ENCODE measurements at places on chromosomes 7 and 10.

GRCh38 chr10:36469585-36469984 is 655.8 kb upstream of the ANKRD30A start:
- no peak for DNase-seq
- H3K4me3 ChIP-seq = no peak overlapping the region
- H3K4me1 ChIP-seq = no peaks in the 10 kb centered on the region
- no peak overlapping the region for H3K27ac ChIP-seq
- H3K36me3 ChIP-seq = no peaks in the 10 kb centered on the region
- no peaks in the 10 kb centered on the region for H3K27me3 ChIP-seq

- H3K36me3 ChIP-seq = peaks cover 6% of the 10 kb centered on the region
- H3K27ac ChIP-seq = no peak overlapping the region
- no peak for DNase-seq
These were observed 9.2 kb downstream of the PCBD1 start for GRCh38 chr10:70879207-70879606.

- no peak overlapping the region for H3K27ac ChIP-seq
- no peak for DNase-seq
- no peaks in the 10 kb centered on the region for H3K36me3 ChIP-seq
- H3K4me1 ChIP-seq = no peaks in the 10 kb centered on the region
These were observed 283.3 kb downstream of the PHTF2 start for GRCh38 chr7:78081888-78082287.

- no peaks in the 10 kb centered on the region for H3K36me3 ChIP-seq
- no peaks in the 10 kb centered on the region for H3K4me1 ChIP-seq
- peaks cover 3% of the 10 kb centered on the region for H3K27me3 ChIP-seq
- no peak overlapping the region for H3K27ac ChIP-seq
- no peak overlapping the region for H3K4me3 ChIP-seq
- DNase-seq = no peak
These were observed 29.3 kb upstream of the YAE1 start for GRCh38 chr7:39536951-39537350.

DNA sequence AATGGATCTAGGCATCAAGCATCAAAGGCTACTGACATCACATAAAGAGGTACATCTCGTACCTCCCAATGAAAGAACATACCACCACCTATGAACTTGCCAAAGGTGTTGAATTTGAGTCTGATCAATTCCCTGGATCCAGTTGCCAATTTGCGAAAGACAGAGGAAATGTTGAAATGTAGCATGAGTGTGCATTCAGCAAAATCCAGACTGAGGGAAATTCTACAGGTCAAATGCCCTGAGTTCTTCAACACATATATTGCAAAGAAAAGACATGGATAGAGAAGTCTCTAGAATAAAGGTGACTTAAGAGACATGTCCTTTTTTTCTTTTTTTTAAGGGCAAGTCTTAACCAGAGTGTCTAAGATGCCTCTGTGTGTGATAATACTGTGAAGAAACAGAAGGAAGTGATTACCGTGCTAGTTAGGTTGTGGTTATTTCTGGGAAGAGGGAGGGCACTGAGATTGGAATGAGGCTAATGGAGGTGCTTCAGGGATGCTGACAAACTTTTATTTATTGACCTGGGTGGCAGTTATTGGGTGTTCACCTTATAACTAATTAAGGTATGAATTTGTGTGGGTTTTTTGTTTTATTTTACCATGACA is 128.7 kb downstream of the SAMD9 start:
- H3K27me3 ChIP-seq = peaks cover 7% of the 10 kb centered on the region
- H3K36me3 ChIP-seq = no peaks in the 10 kb centered on the region
- H3K4me3 ChIP-seq = no peak overlapping the region

- no peak overlapping the region for H3K4me3 ChIP-seq
- H3K36me3 ChIP-seq = no peaks in the 10 kb centered on the region
- no peaks in the 10 kb centered on the region for H3K4me1 ChIP-seq
- H3K27ac ChIP-seq = no peak overlapping the region
These were observed 62.8 kb upstream of the GPR158 start for GRCh38 chr10:25112016-25112415.

- no peak for DNase-seq
- H3K27ac ChIP-seq = no peak overlapping the region
- no peaks in the 10 kb centered on the region for H3K4me1 ChIP-seq
- no peaks in the 10 kb centered on the region for H3K27me3 ChIP-seq
These were observed 230.0 kb upstream of the GRB10 start for GRCh38 chr7:51012569-51013217.

GRCh38 chr10:102460836-102461186 is 9.5 kb upstream of the C10orf95 start:
- H3K27ac ChIP-seq = peak overlapping the region; percentile 16
- H3K4me1 ChIP-seq = peaks cover 32% of the 10 kb centered on the region
- H3K36me3 ChIP-seq = peaks cover 10% of the 10 kb centered on the region
- peak overlapping the region; percentile 80 for H3K4me3 ChIP-seq
- peaks cover 17% of the 10 kb centered on the region for H3K27me3 ChIP-seq

- H3K36me3 ChIP-seq = no peaks in the 10 kb centered on the region
- no peaks in the 10 kb centered on the region for H3K4me1 ChIP-seq
- H3K27ac ChIP-seq = no peak overlapping the region
- no peaks in the 10 kb centered on the region for H3K27me3 ChIP-seq
- H3K4me3 ChIP-seq = no peak overlapping the region
These were observed 353.4 kb downstream of the TNS3 start for GRCh38 chr7:47228386-47229014.

DNA sequence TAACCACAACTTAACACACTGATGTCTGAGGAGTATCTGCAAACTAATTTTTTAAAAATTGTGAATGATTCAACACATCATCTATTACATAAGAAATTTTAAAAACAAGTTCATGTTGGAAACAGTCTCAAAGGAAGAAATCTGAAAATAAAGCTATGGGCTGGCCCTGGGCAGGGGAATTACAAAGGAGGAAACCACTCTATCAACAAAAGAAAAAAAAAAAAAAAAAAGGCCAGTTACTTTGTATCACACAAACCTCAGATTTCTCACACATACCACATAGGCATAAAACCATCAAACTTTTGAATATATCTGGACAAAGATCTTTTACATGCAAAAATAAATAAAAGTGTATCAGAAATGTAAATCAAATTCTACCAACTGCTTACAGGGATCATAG is 20.8 kb downstream of the TIAL1 start:
- peak overlapping the region; percentile 66 for H3K27ac ChIP-seq
- no peak overlapping the region for H3K4me3 ChIP-seq
- H3K4me1 ChIP-seq = peaks cover 25% of the 10 kb centered on the region
- no peak for DNase-seq
- H3K27me3 ChIP-seq = no peaks in the 10 kb centered on the region

GRCh38 chr10:43808136-43808535 is 159.5 kb upstream of the ZNF32 start:
- peaks cover 57% of the 10 kb centered on the region for H3K4me1 ChIP-seq
- H3K27me3 ChIP-seq = peaks cover 5% of the 10 kb centered on the region
- H3K27ac ChIP-seq = peak overlapping the region; percentile 24
- no peak overlapping the region for H3K4me3 ChIP-seq
- no peaks in the 10 kb centered on the region for H3K36me3 ChIP-seq

DNA sequence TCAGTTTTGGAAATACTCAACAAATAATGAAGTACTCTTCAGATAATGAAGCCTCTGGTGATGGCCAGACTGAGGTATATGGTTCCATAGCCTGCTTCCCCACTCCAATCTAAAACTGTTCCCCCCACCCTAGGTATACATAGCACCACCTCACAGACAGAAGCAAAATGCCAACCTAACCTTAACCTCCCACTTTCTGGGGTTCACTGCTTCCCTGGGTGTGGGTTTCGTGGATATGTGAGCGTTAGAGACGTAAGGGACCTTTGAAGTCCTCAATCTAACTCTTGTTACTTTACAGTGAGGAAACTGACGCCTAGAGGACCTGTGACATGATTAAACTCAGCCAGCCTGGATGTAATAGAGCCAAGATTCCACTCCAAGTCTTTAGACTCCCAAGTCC is 1.4 kb downstream of the RHBDD2 start:
- peaks cover 24% of the 10 kb centered on the region for H3K4me1 ChIP-seq
- H3K36me3 ChIP-seq = peaks cover 25% of the 10 kb centered on the region
- peak overlapping the region; percentile 87 for H3K4me3 ChIP-seq

DNA sequence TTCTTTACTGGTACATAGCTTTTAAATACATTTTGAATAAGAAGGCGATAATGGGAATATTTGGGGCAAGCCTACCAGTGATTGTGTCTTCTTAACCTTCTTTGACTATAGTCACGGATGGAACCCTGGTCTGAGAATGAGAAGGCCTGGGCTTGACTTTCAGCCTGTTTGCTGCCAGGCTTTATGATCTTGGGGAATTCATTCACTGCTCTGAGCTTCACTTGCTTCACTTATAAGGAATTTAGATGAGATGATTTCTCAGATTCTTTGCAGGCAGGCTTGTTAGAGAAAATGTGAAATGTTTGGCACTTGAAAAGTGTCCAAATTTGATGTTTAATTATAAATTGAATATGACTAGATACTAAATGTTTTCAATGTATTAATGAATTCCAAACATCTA is 42.5 kb downstream of the NUP205 start:
- DNase-seq = no peak
- peaks cover 40% of the 10 kb centered on the region for H3K36me3 ChIP-seq
- H3K4me3 ChIP-seq = no peak overlapping the region

- H3K4me3 ChIP-seq = no peak overlapping the region
- no peak for DNase-seq
- peaks cover 2% of the 10 kb centered on the region for H3K4me1 ChIP-seq
- H3K27ac ChIP-seq = no peak overlapping the region
These were observed 41.5 kb upstream of the PLEKHA1 start for GRCh38 chr10:122333037-122333436.

DNA sequence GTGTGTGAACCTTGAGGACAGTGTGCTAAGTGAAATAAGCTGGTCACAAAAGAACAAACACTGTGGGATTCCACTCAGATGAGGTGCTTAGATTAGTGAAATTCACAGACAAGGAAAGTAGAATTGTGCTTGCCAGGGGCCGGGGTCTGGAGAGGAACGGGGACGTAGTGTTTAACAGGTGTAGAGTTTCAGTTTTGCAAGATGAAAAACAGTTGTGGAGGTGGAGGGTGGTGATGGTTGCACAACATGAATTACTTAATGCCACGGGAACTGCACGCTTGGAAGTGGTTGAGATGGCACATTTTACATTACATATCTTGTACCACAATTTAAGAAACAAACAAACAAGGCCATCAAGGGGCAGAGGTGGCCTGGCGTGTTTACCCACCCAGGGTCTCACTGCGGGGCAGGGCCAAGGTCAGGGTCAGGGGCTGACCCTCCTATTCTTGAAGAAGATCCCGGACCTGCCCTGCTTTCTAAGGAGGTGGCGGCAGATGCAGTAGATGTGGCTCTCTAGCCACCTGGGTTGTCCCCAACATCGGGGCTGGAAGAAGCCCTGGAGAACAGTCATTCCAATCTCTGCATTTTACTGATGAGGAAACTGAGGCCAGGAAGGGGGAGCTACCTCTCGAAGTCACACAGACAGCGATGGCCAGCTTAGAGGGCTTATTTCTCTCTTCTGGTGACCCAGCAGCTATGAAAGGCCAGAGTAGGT is 91.5 kb upstream of the LRRC4 start:
- no peak for DNase-seq
- no peak overlapping the region for H3K4me3 ChIP-seq
- no peaks in the 10 kb centered on the region for H3K36me3 ChIP-seq
- peaks cover 25% of the 10 kb centered on the region for H3K27me3 ChIP-seq
- H3K4me1 ChIP-seq = peaks cover 5% of the 10 kb centered on the region
- no peak overlapping the region for H3K27ac ChIP-seq

DNA sequence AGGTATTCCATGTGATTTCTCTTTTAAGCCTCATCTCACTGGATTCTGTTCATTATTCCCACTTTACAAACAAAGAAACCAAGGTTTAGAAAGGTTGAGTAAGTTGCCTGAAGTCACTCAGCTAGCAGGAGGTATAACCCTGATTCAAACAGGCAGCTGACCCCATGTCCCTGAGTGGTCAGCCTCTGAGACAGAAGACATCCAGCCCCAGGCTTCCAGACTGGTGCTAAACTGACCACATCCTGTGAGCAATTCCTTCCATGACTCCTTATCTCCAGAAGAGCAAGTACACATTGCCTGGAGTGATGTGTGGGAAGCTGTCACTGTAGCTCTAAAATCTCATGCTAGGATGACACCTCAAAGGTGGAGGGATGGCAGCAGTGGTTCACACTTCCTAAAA is 3.7 kb downstream of the PLPP4 start:
- peaks cover 2% of the 10 kb centered on the region for H3K4me1 ChIP-seq
- H3K4me3 ChIP-seq = no peak overlapping the region
- no peaks in the 10 kb centered on the region for H3K36me3 ChIP-seq
- no peak overlapping the region for H3K27ac ChIP-seq
- DNase-seq = no peak
